AG08395 (cell line): ENCODE measurements at places on chromosomes 6 and 20.
A peak's percentile ranks its signal among the peaks of the same experiment; 100 is the strongest.

DNA sequence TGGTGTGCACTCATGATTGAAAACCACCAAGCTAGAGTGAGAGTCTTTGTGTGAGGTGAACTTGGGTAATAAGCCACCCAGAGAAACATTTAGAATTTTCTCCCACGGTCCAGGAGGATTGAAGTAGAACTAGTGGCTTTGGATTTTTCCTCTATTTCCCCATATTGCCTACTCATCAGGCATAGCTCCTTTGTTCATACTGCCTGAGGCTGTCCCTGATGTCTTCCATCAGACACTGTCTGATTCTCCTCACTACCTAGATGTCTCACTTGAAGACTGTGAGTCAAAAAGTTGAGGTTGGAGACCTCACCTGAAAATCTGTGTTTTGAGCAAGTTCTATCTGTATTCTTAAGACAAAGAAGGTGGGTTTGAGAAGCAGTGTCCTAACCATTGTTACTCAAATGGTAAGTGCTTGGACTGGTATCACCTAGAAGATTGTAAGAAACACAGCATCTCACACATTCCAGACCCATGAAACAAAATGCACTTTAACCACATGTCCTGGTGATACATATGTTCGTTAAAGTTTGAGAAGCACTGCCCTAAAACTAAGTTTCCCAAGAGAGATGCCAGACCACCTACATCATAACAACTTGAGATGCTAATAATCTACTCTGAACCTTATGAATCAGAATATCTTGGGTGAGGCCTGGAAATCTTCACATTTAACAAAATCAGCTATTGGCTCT, 523.4 kb upstream of the BTBD3 start:
- peak; percentile 58 for DNase-seq

DNA sequence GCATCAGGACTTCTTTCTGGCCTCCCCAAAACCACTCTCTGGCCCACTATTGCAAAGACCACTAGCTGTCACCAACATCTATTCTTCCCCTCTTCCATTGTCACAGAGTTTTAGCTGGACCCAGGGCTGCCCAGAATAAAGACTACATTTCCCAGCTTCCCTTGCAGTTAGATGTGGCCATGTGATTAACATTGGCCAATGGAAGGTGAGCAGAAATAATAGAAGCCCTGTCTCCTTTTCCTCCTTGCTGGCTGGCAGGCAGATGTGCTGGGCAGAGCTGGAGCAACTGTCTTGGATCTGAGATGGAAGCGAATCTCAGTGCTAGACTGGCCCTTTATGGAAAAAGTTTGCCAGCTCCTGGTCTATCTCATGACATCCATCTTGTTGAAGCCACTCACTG, 97.0 kb downstream of the KCNB1 start:
- DNase-seq: peak; percentile 35

DNA sequence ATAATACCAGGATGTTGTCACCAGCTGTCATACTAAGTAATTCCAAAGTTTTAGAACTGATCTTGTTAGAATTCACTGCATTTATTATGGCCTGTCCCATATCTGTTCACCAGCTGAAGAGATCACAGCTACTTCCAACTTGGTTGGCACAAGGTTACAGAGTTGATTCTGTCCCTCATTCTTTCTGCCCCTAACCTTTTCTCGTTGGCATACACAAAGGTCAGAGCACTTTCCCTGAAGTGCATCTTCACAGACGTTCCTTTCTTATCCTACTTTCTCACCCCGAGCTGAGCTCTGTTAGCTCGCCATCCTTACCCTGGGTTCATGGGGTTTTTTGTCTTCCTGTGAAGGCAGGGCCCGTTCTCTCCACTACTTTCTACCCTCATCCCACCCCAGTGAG, 66.0 kb upstream of the VSTM2L start:
- no peak for DNase-seq

DNA sequence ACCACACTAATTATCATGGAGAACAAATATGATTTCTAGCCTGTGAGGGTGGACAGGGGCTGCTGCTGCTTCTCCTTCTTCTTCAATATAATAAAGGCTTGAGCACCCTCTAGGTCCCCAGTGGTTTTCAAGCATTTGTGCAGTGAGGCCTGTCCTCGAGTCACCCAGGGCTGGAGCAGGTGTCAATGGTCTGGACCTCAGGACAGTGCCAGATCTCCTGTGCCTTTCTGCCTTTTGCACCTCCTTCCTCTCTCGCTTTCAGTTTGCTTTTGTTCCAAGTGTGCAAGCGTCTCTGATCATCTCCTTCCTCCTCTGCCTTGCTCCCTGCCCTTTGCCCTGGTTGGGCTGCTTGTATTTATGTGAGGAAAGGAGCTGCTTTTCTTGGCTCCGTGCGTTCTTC, 152.2 kb upstream of the SYNDIG1 start:
- DNase-seq: no peak

DNA sequence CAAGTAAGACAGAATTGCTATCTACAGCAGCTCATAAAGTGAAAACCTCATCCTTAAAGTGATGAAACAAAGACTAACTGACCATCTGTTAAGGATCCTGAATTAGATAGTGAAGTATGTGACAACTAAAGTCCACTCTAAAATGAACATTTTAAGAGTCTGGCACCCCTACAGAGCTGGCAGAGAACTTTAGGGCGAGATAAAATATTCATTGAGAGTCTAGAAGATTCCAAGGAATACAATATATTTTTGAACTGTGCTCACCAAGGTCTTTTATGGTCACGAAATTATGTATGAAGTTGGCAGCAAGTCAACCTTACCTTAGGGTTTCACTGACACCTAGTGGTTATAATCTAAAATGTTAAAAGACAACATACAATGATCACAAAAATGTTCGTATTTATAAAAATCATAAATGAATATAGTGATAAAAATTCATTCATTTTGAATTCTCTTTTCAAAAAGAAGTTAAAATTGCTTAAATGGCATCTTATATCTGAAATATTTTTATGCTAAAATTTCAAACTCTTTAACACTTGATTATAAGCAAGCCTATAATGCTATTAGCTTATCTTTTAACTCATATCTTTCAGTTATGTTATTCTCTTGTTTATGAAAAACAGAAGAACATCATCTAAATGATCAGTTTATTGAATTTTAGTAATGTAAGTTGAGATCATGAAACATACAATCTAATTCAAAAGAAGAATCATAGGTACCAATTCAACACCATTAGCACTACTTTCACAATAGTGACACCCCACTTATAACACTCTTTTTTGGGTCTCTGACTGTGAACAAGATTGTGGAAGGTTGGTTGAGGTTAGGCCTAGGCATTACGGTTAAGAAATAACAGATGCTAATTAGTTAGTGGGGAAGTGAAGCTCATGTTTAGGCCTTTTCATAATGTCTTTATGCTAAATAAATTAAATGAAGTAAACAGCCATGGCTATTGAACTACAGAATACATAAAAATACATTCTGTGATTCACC, 27.5 kb downstream of the RSPH3 start:
- DNase-seq: peak; percentile 59

- DNase-seq: no peak
Observed at GRCh38 chr20:48766205-48766604, 61.6 kb downstream of the PREX1 start.

DNA sequence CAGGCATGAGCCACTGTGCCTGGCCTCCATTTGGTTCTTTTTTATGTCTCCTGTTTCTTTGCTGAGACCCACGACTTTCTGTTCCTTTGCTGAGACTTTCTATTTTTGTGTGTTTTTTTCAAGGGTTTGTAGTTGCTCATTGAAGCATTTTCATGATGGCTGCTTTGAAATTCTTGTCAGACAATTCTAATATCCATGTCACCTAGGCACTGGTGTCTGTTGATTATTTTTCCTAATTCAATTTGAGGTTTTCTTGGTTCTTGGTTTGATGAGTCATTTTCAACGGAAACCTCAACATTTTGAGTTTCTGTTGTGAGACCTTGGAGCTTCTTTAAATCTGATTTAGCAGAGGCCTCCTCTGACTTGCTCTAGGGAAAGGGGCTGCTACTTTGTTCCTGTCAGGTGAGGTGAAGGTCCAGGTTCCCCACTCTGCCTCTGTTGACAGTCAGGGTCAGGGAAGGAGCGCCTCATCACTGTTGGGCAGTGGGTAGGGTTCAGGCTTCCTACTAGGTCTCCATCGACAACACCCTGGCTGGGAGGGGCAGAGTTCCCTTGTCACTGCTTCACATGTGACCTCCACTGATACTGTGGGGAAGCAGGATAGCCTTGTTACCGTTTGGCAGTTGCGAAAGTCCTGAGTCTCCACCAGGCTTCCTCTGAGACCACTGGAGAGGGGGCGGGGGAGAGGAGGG, 67.2 kb upstream of the RNF24 start:
- DNase-seq: peak; percentile 54

- no peak for DNase-seq
Observed at GRCh38 chr6:19137505-19137904, 699.7 kb upstream of the ID4 start.

DNA sequence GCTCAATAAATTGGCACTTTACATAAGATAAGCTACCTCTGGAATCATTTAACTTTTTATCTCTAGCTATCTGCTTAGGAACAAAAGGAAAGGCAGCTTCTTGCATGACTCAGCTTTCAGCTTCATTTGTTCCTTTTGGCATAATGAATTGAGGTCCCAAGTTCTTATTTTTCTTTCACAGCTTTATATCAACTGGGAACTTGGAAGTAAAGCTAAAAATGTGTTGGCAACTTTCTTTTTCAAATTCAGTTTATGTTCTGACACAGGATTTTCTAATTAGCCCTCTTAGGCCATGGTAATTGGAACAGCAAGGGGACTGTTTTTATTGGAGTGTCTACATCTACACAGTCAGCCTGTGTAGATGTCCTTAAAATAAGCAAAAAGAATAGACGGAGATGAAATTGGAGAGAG, 55.2 kb upstream of the MRAP2 start:
- DNase-seq: no peak

DNA sequence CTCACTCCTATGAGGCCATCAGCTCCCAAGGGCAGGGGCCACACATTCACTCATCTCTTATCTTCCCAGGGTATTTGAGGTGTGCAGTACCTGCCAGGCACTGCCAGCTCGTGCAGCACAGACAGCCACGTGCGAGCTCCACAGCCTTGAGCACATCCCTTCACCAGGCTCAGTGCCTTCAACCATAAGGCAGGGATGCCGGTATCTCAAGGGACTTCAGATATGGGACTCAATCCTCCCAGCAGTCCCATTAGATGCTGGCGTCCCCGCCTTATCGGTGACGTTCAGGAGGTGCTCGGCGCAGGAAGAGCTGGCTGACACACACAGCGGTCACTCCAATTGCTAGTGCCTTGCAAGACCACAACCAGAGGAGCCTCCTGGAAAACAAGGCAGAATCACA, 47.0 kb downstream of the EZR start:
- peak; percentile 12 for DNase-seq

- no peak for DNase-seq
Observed at GRCh38 chr6:162539321-162539720, 188.2 kb downstream of the PRKN start.

DNA sequence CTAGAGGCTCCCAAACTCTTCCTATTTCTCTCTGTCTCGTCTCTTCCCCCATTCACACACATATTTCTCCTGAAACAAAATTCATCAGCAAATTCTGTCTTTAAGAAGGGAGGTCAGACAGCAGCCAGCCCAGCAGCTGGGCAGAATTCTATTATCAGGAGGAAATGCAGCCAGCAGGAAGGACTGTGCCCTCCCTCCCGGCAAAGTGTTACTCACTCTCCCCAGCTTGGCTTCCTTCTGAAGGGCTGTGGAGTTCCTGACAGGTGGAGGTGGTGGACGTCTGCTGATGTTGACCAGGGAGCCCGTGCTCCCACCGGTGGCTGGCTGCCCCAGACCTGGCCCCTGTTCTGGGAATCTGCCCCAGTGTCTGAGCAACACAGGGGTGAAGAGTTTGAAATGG, 37.3 kb downstream of the KCNB1 start:
- no peak for DNase-seq

DNA sequence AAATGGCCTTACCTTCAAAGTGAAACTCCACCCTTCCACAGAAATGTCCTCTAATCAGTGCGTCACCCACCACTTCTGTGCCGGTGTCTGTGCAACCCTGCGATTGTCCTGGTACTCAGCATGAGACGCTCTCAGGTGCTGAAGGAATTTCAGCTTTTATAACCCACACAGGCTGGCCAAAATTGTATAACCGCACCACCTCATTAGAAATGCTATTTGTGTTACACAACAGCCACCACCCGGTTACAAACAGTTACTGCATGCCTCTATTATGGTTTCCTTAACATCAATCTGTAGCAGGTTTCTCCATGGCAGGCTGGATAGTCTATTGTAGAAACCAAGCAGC, 51.5 kb downstream of the SLC23A2 start:
- peak; percentile 53 for DNase-seq

- DNase-seq: no peak
Observed at GRCh38 chr20:1832634-1833033, 62.6 kb upstream of the SIRPA start.

GRCh38 chr20:4683261-4683660, 38.4 kb upstream of the PRND start:
- DNase-seq: no peak

GRCh38 chr6:74568861-74569260, 637.0 kb downstream of the COL12A1 start:
- no peak for DNase-seq

GRCh38 chr6:14079433-14079832, 38.1 kb upstream of the CD83 start:
- no peak for DNase-seq

GRCh38 chr6:116267836-116268588, 11.7 kb downstream of the TSPYL1 start:
- no peak for DNase-seq

DNA sequence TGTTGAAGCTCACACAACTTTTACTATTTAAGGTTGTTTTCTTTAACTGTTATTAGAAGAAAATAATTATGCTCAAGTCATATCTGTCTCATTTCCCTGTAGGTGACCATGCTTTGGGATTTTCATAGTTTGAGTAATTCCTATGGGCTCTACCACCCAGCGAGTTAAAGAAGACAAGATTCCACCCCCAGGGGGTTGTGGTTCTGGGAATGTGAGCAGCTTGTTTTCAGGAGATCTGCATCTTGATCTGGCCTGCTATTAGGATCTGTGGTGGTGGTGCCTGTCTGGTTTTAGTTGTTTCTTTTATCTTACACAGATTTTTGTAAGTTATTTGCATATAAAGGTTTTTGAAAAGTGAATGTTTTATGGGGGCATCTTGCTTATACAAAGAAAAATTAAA, 20.2 kb upstream of the REV3L start:
- DNase-seq: no peak

DNA sequence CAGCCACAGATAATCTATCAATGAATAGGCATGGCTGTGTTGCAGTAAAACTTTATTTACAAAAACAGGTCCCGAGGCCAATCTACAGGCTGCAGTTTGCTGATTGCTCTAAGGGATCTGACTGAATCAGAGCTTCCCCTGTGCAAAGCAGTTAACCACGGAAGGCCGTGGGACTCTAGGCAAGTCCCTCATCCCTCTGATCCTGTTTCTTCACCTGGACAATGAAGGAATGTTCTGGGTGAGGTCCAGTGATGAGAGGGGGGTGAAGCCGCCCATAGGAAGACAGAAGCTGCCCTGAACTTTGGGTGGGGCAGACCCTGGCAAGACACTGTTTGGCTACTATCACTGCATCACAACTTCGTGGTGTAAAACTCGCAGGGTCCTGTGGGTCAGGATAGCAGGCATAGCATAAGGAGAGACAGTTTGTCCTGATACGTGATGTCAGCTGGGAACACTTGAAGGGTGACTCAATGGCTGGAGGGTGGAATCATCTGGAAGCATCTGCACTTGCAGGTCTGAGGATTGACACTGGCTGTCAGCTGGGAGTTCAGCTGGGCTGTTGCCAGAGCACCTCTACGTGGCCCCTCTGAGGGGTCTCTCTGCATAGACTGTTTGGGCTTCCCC, 33.3 kb upstream of the TGM2 start:
- peak; percentile 27 for DNase-seq

GRCh38 chr20:15185322-15185721, 847.9 kb upstream of the FLRT3 start:
- DNase-seq: no peak

- DNase-seq: no peak
Observed at GRCh38 chr20:37257988-37258387, 3.6 kb downstream of the GHRH start.
